ENCODE measurements at places on chromosomes 1 and 21.

DNA sequence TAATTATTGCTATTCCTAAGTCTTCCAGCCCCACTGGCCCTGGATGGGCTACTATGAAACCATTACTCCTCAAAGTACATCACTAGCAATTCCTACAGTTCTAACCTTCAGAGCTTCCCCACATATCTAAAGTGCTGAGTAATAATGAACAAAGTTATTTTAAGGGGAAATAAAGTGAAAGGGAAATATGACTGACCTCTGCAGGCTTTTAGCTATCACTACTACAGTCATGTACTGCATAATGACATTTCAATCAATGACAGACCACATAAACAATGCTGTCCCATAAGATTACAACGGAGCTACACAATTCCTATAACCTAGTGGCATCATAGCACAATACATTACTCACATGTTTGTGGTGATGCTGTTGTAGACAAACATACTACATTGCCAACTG, 32.5 kb upstream of the ASPM start:
- DNase-seq, result no peak

DNA sequence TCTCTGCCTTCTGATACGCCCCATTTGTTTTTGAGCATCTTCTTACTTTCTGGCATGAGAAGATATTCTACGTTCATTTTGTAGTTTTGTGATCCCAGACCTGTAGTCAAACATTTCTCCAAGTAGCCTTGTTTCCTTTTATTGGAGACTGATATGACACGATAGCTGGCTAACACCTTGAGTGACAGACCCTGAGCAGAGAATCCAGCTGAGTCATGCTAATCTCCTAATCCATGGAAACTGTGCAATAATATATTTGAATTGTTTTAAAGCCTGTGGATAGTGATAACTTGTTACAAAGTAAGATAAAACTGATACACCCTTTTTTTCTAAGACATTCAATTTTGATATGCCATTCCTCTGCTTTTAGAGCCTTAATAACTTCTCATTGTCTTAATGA, 1.2 kb upstream of the IFI44L start:
- no peak for DNase-seq

- DNase-seq, result no peak
These were observed 116.3 kb downstream of the PEX14 start for GRCh38 chr1:10591010-10591409.

DNA sequence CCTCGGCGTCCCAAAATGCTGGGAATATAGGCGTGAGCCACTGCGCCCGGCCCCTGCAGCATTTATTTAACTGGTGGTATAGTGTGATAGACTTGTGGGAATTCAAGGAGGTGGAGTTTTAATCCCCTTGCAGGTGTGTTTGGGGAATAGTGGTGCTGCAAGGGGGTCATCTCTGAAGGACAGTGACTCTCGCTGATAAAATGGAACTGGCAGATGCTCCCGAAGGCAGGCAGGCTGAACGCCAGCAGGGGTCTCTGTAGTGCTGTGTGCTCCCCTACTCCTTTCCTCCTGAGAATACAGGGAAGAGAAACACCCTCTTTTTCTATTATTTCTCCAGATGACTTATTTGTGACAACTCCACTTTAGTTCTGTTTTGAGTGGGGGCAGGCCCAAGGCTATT, 4.0 kb downstream of the OSCP1 start:
- no peak for DNase-seq

- DNase-seq, result no peak
These were observed 32.9 kb downstream of the CD58 start for GRCh38 chr1:116537898-116538297.

GRCh38 chr1:33055210-33056008, 18.7 kb upstream of the AK2 start:
- no peak for DNase-seq
